Pulmonary artery endothelial cell (primary cell): ENCODE measurements at places on chromosomes 11 and 22. TPM values are rescaled to one million over a fixed set of nuclear protein-coding genes. Genes with fewer than 3 reads are reported as not detected.
A peak's percentile ranks its signal among the peaks of the same experiment; 100 is the strongest.

GRCh38 chr11:130580891-130581492 is 132.5 kb downstream of the ADAMTS15 start:
- DNase-seq, result no peak

DNA sequence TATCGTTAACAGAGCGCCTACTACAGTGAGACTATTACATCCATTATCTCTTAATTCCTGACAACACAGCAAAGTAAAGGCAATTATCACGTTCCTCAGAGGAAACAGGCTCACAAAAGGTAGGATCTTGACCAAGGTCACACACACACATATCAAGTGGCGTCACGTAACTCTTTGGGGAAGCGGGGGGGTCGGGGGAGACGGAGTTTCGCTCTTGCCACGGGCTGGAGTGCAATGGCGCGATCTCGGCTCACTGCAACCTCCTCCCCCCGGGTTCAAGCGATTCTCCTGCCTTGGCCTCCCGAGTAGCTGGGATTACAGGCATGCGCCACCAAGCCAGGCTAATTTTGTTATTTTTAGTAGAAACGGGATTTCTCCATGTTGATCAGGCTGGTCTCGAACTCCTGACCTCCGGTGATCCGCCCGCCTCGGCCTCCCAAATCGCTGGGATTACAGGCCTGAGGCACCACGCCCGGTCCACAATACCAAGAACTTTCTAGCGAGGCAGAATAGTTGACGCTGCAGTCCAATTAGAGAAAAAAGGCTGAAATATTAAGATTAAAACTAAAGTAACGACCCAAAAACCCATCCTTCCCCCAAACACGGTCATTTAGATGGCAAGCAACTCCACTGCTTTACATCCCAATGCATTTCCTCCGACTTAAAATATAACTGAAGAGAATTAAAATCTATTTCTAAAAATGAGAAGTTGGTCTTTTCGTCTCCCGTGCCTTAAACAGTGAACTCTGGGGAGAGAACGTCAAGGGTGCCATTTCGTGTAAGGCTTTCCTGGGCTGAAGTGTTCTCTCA is 1.2 kb downstream of the DDX17 start:
- DNase-seq, result no peak

The OVOL1 gene
- total RNA-seq, result not detected in 2 replicates

DNA sequence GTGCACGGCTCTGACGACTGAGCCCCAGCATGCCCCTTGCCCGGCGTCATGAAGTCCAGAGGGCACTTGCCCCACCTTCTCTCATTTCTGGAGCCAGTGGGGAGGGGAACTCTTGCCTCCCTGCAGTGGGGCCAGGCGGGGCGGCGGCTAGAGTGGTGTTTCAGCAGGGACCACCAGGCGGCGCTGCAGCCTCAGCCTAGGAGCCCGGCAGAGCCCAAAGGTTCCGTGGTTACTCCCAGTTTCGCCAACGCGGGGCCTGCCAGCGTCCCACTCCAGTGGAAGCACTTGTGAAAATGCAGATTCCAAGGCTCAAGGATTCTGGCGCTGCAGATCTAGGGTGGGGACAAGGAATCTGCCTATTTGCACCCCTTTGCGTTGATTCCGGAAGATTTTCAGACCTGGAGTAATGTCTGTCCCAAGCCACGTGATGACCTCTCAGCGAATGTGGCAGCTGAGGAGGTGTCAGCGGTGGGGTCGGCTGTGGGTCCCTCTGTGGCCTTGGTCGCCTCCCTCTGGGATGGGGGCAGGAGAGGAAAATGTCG is 55.7 kb downstream of the CD82 start:
- DNase-seq, result no peak

GRCh38 chr11:36139767-36140166 is 149.5 kb downstream of the COMMD9 start:
- DNase-seq, result no peak

- DNase-seq, result no peak
Observed at GRCh38 chr22:46064966-46065666, 85.2 kb upstream of the PPARA start.

The TENM4 gene
- under 0.01 TPM in 1 of 2 replicates, not detected in the other for total RNA-seq

GRCh38 chr11:44110231-44110679 is 14.8 kb downstream of the EXT2 start:
- DNase-seq, result peak; percentile 11

DNA sequence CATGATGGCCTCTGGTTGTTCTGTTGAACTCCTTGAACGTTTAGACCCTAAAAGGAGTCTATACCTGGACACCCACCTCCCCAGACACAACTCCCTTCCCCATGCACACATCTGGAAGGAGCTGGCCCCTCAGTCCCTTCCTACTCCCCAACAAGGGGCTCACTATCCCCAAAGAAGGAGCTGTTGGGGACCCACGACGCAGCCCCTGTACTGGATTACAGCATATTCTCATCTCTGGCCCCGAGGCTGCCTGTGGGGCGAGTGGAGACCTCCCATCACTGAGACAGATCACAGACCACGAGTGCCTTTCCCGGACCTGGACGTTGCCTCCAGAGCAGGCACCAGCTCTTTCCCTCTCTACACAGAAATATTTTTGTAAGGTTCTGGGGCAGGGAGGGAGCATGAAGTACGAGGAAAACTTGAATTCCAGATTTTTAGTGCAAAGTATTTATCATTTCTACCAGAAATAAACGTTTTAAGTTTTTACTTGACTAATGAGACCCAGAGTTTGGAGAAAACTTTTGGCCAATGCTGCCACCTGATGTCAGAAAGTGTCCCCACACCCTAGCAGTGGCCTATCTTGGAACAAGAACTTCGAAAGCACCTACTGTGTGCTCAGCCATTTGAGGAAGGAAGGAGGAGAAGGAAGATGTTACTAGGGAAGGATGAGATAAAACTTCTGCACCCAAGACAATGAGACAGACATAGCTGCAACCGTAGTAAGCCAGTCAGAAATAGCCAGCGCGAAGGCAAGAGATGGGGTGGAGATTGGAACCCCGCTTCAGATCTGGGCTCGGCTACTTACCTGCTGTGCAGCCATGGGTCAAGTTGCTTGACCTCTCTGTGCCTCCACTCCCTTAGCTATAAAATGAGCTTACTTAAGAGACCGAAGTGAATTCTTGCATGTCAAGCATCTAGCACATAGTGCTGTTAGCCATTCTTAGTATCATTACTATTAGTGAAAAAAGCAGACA is 10.2 kb upstream of the POU2F3 start:
- DNase-seq, result no peak

GRCh38 chr11:12439615-12440014 is 62.2 kb downstream of the PARVA start:
- no peak for DNase-seq

DNA sequence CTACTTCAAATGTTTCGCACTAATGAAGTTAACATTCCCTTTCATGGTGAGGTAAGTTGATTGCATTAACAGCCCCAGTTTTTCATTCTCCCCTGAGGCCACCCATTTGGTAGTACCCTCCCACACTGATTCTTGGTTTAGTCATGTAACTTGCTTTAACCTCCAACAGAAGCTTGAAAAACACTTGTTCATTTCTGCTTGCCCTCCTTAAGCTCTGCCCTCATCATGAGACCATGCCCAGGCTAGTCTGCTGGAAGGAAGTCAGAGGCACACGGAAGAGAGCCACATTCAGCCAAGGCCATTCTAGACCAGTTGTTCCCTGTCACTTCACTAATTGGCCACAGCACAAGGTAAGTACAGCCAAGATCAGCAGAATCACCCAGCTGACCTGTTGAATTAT is 50.7 kb upstream of the CD44 start:
- no peak for DNase-seq
